Glomerular endothelial cell (primary cell): ENCODE measurements at places on chromosomes 12 and 14.

- no peak for DNase-seq
These were observed 87.9 kb downstream of the VCPKMT start for GRCh38 chr14:50028458-50028857.

- no peak for DNase-seq
These were observed 17.4 kb downstream of the CDKN1B start for GRCh38 chr12:12734561-12735071.

- no peak for DNase-seq
These were observed 53.0 kb downstream of the SMUG1 start for GRCh38 chr12:54135621-54136350.

DNA sequence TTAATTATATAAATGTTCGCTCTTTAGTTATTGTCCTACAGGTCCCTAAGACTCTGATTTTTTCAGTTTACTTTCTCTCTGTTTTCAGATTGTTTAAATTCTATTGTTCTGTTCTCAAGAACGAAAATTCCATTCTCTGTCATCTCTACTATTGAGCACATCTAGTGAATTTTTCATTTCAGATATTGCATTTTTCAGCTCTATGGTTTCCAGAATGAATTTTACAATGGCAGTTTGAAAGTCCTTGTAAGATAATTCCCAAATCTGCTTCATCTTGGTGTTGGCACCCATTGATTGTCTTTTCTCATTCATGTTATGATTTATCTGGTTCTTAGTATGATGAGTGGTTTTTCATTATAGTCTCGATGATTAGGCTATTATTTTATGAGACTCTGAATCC lies 519.6 kb upstream of the LRFN5 start:
- DNase-seq, result no peak

DNA sequence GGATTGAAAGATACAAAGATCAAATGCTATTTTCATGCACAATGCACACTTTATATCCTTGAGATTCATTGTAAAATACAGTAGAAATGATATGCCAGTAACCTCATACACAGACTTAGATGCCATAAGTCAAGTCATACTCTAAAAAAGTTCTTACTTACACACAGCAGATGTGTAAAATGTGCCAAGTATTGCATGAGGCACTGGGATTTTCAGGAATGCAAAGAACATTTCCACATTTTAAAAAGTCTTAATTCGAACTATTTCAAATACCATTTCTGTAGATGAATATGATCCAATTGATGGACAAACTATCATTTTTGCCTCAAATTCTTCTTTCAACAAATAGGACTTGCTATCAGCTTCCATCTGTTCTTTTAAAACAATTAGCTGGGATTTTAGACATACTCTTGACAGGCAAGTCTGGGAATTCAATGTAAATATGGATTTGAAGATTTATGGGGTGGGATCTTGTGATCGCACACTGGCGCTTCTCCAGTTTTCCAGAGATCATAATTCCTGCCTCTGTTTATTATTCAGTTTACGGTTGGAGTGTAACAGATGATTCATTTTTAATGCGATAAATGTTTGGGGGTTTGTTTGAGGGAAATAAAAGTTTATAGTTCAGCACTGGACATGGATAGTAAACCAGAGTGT lies 183.8 kb downstream of the PAX9 start:
- DNase-seq, result no peak

DNA sequence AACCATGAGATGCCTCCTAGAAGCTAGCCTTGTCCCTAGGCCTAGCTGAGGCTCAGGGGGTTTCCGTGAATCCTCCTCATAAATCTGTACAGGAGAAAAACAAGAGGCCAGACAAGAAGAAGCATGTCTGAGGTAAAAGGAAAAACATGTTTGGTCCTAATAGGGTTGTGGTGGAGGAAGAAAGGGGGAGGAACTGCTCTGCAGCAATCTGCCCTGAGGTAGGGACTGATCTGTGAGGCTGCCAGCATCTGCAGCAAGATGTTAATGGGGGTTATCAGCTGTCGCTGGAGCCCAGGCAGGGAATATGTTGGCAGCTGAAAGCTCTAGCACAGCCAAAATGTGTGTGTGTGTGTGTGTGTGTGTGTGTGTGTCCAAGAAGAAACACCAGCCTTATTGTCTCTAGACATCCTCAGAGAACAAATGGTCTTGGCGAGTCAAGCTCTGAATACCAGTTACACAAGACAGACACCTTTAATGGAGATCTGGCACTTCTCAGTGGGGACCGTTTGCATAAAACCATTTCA lies 218.5 kb downstream of the NUAK1 start:
- DNase-seq, result no peak

GRCh38 chr14:74144789-74145188 lies 60.0 kb downstream of the LIN52 start:
- no peak for DNase-seq

DNA sequence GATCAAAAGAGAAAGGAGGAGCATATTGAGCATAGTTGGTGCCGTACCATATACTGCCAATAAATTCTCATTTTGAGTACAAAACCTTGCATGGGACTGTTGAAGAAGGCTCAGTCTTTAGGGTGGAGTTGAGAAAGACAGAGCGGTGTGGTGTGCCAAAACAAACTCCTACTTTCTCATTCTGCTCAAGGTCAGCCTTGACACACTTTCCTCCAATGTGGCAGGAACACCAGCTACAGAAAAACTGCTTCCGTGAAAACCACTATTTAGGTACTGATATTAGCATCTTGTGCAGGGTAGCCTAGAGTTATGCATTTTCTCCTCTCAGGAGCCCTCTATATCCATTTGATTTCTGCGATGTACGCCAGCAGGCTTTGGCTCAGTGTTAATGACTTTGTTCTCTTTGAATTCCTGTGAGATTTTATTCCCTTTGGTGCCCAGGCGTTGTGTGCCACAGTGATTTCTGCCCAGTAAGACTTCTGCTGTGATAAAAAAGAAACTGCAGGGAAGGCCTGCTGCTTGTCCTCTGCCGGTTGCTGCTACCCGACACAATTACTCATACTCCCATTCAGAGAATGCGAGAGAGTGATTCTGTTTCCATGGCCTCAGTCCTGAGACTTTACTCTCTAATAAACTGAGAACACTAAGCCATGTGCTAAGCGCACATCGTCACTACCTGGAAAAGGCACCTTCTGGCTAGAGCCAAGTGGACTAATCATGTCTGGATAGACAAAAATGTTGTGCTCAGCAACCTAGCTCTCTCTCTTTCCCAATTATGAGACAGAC lies 88.3 kb upstream of the MDM1 start:
- no peak for DNase-seq

GRCh38 chr12:82857276-82857675 lies 170.6 kb downstream of the TMTC2 start:
- DNase-seq, result no peak

DNA sequence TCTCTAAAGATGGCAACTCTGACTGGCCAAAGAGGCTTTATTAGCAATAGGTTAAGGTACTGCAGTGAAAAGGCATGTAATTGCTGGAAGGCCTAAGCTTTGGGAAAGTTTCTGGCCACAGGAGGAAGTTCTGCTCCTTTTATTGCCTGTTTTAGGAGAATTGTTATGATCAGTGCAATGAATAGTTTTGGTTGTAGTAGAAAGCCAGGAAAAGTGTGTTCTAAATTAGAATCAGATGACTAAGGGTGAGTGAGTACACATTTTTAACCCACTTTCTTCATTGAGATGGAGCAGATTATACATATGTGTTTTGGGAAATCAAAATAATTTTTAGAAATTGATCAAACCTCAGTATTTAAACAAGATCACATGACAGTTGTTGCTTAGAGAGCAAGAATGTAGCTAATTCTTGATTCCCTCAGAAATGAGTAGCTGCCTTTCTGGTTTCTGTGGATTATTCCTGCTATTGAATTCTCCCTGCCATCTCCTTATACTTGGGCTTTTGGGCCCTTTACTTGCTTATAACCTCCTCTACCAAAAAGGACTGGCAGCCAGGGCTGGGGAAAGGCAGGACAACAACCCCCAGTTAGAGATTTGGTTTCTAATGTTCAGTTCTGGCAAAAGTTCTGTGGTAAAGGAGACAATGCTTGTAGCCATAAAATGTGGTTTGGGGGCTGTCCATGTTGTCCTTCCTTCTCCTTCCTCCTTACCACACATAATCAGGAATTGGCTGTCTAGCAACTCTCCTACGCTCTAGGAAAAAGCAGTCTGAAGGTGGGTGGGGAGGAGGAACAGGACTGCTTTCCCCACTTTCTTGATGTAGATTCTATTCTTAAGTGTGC lies 217.1 kb downstream of the SLC38A4 start:
- DNase-seq, result no peak

- DNase-seq, result peak; percentile 27
These were observed 932.3 kb downstream of the DIO2 start for GRCh38 chr14:79278798-79279644.

- DNase-seq, result no peak
These were observed 86.2 kb downstream of the HELB start for GRCh38 chr12:66388517-66388916.

GRCh38 chr14:22070119-22070982 lies 396.7 kb upstream of the OR4E1 start:
- no peak for DNase-seq

GRCh38 chr14:31966896-31967668 lies 110.0 kb upstream of the ARHGAP5 start:
- no peak for DNase-seq
